NCI-H1105 treated with DMSO at 0.1 percent for 48 hours (cell line): ENCODE measurements at places on chromosomes 6 and 20.

DNA sequence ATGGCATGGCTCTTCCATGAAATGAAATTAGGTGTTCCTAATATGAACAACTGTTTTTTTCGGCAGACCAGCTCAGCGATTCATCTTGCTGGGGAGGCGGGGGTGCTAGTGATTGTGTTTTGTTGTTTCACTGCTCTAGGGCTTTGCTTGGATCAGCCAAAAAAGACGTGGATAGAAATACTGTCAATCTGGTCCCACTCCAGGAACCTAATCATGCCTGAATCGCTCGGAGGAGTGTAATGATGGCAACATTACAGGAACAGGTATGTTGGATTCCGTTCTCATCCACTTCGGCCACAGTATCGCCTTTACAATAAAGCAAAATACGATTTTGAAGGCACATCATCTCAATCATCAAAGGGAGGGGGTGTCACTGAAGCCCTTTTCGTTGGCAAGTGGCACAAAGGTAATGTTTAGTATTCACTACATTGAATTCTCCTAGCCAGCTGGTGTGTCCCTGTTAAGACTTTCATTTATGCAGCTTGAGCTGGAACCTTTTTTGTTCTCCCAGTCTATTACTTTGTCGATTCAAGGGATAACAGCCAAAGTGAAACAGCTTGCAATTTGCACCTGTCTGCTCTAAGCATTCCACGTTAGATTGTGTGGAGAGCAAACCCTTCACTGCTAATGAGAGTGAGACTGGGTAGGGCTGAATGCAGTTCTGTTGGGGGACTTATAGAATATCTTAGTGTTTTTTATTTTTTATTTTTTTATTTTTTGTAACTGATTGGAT is 477.7 kb downstream of the TFAP2A start:
- peak; percentile 91 for DNase-seq

DNA sequence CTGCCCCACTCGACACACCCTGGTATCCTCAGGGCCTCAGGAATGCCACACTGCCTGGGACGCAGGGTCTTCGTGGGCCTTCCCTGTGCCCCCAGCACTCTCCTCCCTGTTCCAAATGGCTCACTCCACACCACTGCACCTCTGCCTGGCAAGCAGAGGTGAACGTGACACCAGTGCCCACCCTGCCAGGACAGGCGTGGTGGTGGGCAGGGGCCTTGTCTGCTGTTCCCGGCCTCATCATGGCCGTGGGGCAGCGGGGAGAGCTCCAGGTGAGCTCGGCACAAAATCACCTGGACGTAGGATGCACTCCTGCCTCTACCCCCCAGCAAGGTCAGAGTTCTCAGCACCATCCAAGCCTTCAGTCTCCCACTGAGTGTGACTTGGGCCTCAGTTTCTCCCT is 202.4 kb downstream of the SMOC2 start:
- DNase-seq = no peak

GRCh38 chr20:56483970-56484369 is 15.5 kb downstream of the RTF2 start:
- DNase-seq = no peak

DNA sequence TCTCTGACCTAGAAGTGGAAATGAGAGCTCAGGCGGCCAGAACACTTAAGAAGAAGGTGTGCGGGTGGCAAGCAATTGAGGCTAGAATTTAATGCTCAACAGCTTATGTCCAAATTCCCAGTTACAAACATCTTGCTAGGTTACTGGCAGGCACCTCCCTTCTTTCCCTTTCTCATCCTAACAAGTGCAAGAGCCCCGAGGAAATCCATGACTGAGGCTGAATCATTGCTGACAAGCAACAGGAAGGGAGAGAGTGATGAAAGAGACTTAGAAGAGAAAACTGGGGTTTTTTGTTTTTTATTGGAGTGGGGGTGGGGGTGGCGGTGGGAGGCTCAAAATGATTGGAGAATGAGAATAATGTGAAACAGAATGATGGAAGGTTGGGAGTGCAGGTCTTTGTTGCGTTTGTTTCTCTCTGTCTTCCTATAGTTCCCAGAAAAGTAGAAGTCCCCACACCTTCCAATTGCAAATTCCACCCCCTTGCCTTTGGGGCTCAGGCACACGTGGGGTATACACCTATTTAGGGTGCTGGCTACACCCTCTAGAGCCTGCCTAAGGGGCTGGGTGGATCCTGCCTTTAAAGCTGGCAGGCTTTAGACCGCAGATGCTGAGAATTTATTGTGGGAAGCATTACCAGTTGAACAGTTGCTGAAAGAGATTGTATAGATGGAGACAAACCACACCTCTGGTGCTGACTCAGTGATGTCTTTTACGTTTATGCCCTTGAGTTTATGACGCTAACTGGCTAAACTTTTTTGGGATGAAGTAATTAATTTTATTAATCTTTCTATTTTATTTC is 1.4 kb downstream of the FAM83B start:
- no peak for DNase-seq

DNA sequence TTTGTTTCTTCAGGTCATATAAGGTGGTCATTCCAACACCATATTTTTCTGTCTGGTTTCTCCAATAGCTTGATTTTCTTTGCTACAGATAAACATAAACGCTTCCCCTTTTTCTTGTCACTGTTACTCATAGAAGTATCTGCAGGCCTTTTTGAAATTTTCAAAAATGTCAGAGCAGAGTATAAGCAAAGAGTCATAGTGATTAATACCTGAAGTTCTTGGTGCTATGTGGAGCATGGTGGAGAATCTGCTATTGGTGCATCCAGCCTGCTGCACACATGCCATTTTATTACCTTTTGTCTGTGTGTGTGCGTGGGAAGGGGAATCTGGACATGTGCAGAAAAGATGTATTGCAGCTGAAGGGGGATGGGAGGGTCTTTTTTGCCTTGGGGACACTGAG is 19.7 kb downstream of the STX11 start:
- DNase-seq = no peak

DNA sequence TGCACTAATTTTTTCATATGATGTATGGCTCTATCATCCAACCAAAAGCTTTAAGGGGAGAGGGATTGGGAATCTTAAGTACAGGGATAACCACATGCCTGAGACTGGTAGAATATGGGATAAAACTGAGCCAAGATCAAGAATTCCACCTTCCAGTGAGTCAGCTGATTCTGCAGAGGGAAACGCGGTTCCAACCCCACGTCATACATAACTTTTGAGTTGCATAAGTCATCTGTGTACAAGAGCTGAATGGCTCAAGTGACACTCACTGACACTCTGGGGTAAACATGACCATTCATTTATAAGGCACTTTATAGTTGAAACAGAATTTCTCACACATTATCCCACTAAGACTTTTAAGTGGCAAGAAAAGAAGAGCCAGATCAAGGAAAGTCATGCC is 16.4 kb downstream of the TRIM27 start:
- no peak for DNase-seq

DNA sequence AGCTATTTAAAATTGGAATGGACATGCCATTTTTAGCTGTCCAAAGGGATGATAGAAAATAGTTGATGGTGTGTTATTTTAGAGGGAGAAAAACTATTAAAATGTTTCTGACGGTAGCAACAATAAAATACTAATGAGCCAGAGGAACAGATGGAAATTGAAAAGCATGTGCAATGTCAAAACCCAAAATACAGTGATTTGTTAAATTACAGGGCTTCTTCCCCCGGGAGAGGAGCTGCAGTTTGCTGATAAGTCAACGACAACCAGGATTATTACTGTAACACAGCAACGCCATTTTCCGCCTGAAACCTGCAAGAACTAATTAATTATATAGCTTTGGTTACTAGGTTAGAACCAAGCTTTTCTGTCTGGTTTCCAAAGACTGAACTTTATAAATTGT is 179.6 kb upstream of the SPTLC3 start:
- no peak for DNase-seq
